ENCODE measurements at places on chromosomes 3 and 15.

GRCh38 chr3:186099178-186099577, 9.7 kb downstream of the ETV5 start:
- no peak for DNase-seq

- no peak for DNase-seq
These were observed 224.2 kb upstream of the CHRNA7 start for GRCh38 chr15:31806106-31806505.

GRCh38 chr3:105444725-105445124, 78.0 kb downstream of the ALCAM start:
- DNase-seq: no peak

DNA sequence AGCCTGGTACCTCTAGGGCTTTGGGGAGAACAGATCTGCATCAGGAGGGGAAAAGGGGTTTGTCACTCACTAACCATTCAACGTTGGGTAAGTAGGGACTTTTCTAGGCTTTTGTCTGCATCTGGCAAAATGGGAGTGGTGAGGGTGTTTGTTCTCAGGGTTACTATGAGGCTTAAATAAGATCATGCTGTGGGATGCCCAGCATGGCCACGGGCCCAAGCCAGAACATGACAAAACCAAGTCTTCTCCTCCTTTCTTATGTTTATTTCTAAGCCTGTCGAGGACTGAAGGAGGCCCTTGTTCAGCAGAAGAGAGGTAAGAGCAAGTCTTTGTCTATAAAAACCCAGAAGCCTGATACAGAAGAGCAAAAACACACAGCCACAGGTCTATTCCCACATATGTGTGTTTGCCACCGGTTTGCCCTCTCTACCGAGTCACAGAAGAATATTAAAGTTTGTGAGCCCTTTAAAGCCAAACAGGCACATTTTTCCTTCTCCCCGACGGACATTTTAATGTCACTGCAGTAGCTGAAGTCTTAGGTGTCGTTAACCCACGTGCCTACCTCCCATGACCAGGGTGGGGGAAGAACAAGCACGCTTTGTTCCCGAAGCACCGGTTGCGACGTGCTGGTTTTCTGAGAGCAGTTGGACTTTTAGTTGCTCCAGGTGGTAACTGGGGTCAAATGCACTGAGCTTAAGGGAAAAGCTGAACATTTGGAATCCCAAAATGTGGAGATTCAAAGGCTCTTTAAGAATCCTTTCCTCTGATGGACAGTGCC, 72.1 kb downstream of the NOX5 start:
- DNase-seq: no peak

DNA sequence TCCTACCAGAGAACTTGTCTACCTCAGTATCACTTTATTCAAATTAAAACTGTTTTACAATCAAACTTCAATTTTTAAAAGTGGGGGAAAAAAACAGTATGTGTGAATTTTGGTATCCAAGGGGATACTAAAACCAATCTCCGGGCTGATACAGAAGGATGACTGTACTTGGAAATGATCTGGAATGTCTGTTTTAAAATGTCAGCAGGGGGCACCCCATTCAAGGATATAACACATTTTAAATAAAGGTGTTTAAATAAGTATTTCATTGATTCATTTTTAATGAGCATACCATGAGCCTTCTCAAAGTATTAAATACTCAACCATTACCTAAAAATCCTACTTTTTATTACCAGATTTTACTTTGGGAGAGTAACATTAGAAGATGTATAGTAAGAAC, 67.9 kb downstream of the ULK4 start:
- DNase-seq: peak; percentile 9

GRCh38 chr3:107265526-107265925, 111.7 kb upstream of the CCDC54 start:
- no peak for DNase-seq

GRCh38 chr15:66588537-66588936, 22.7 kb upstream of the LCTL start:
- DNase-seq: no peak

DNA sequence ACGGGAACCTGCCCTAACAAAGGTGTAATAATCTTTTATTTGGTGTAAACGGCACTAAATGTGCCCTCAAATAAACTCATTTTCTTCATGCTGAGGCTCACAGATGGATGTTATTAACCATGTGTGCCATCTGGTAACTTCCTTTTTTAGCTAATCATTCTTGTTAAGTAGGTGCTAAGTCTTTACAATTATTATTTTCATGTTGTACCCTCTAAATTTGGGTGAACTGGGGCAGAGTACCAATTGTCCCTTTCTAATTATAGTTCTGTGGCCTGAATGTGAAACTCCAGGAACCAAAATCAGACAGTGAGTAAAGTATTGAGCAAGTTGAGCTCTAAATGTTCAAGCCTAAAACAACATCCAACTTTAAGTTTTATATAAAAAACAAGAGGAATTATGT, 220.7 kb upstream of the CADM2 start:
- DNase-seq: no peak

DNA sequence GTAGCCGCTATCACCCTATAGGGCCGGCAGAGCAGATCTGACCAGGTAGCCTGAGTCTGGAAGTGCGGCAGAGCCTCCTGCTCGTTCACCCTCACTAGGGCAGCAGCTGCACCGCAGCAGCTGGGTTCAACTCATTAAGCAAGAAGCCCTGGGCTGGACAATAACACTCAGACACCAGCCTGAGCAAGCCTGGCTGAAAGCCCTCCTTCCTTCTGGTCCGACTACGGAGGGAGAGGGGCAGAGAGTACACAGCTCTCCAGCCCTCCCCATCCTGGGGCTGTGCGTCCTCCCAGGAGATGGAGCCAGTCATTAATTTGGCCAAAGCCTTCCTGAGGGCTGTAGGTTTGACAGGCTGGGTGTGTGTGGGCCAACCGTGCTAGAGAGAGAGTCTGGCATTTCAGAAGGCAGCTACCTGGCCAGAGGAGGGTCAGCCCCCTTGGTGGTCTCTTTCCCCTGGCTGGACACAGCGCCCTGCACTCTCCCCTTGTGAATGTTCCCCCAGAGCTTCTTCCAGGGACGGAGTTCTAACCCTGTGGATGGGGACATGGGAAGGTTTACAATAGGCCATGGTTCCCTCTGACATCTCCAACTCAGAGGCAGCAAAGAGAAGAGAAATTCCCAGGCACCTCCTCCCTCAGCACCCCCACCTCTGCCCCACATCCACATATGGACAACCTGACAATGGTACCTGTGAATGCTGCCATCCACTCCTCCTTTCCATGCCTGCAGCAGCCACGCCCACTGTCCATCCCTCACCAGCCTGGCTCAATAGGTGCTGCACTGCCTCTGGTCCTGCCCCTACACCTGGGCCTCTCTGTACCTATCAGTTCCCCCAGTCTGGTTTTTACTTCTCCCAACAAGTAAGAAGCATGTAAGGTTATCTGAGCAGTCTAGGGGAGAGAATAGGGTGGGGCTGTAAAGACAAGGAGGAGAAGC, 6.5 kb downstream of the CHRNB4 start:
- no peak for DNase-seq

DNA sequence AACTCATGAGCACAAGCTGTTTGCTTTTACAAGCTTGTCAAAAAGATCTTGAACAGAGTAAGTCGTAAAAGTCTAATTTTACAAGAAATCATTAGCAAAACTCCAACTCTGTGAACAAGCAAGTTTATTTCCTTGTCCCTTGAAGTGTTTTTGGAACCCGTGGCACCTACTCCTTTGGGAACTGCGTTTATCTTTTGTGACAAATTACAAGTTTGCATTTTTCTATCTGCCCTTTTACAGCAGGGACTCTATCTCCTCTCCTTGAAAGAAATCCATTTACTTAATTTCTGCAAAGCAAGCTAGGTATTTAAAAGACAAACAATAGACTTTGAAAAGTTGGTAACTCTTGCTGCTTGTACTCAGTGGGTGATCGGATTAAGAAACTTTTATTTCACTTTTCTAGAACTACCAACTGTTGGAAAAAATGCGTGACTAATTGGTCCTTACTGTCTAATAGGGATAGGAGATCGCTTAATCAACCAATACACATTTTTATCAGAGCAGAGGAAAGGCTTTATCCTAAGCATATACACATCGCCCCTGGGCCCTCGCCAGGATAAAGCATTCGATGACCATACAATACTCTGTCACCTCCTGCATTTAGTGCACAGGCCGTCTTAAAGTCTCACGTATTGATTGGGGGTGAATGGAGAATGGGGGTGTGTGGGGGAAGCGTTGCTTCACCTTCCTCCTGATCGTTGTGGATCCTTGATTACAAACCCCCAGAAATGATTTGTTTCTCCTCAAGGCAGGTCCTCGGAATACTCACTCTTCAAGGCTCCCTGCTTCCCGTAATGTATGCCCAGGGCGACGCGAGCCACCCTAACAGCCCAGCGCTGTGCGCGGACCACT, 1.7 kb downstream of the PRTG start:
- DNase-seq: no peak

GRCh38 chr15:91431041-91431715, 331.1 kb downstream of the SV2B start:
- no peak for DNase-seq

DNA sequence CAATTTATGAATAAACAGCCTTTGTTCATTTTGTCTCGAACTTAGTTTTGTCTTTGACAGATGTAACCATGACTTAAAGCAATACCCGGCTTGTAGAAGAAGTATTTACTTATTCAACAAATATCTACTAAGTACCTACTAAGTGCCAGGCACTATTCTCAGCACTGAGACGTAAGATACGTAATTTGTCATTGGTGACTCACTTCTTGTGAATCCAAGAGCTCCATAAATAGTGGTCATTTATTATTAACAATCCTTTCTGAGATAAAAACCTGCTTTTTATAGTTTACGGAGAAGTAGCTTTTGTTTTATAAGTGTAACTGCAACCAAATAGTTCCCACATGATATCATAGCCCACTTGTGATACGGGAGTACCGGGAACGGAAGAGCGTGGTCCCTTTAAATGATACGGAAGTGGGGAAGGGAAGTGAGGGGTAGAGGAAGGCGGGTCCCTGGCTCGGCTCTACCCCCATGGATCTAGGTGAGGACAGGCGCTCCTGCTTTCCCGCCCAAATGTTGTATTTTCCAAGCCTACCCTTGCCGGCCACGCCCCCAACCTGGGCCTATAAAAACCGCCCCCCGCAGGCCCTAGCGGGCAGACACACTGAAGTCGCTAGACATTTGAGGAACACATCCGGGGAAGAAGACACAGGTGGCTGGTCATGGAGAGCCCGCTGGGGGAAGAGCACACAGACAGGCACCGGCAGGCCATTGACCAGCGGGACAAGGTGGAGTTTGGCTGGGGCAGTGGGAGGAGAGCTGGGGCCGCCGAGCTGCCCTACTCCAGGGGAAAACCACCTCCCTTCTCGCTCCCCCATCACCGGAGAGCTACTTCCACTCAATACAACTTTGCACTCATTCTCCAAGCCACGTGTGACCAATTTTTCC, at the start of gene SAMMSON:
SAMMSON (plus strand) TSS at position 594 of the 888 bp plus-strand sequence.
- no peak for DNase-seq

DNA sequence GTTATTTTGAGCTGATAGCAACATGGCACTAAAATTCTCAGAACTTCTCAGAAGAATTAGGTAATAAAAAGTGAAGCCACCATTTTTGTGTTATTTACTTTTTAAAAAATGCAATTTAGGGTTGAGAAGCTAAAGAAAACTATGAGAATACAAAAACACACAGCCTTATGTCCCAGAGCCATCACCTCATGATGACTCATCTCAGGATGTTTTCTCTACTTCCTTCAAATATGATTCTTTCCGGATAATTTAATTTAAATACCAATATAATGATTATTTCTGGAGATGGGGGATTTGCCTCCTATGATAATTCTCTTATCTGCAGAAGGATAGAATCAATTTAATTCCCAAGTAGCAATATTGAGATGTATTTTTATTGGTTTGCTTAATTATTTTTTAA, 105.6 kb upstream of the BFSP2 start:
- no peak for DNase-seq

- peak; percentile 33 for DNase-seq
These were observed 1.0 kb downstream of the KAT2B start for GRCh38 chr3:20041197-20041780.

GRCh38 chr3:19765954-19766353, 168.1 kb downstream of the EFHB start:
- DNase-seq: no peak

GRCh38 chr3:185362850-185363661, at the start of gene MAP3K13:
Gene MAP3K13 (plus strand): TSS chr3:185363136. CDS start chr3:185428582, 65,446 bp downstream.
- peak; percentile 82 for DNase-seq

- DNase-seq: no peak
These were observed 18.2 kb upstream of the AHSG start for GRCh38 chr3:186594591-186595113.

GRCh38 chr15:22933641-22934061, 46.5 kb downstream of the CYFIP1 start:
- no peak for DNase-seq

GRCh38 chr3:13173186-13173585, 100.0 kb upstream of the IQSEC1 start:
- DNase-seq: no peak

- no peak for DNase-seq
These were observed 40.2 kb upstream of the MAPKBP1 start for GRCh38 chr15:41734079-41734478.

DNA sequence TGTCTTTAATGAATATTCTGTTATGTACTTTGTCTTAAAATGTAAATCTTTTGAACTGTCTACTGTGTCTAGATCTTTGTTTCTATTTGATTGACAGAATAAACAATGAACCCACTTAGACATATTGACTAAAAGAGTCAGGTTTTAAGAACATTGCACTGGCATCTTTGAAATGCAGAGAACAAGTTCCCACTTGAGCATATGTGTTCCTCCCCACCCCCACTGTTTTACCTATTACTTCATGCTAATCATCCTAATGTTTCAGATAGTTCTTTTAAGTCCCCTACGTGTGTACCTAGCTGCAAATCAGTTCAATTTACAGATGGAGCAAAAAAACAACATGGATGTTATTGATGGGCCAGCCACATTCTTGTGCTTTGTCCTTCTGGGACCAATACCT, 11.7 kb upstream of the TCF12 start:
- DNase-seq: no peak

GRCh38 chr3:60064210-60065178, 1014.7 kb upstream of the CFAP20DC start:
- DNase-seq: no peak

DNA sequence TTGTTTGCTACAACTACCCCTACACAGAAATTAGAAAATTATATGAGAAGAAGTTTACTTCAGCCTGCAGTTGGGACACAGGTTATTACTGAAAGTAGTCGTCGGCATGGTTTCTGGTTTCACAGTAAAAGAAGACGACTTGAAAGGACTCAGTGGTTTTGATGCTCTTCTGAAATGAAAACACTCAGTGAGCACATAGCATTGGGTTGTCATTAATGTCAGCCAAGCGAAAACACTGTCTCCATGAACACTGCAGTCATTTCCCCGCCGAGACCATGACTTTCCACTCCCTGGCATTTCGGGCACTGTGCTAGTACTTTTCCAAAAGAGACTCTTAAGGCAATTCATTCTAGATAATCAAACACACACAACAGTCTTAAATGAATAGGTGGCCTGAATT, 69.2 kb upstream of the ICE2 start:
- DNase-seq: no peak

GRCh38 chr3:15122398-15122797, 23.4 kb upstream of the RBSN start:
- no peak for DNase-seq
